ENCODE measurements at places on chromosomes 5 and 9.

DNA sequence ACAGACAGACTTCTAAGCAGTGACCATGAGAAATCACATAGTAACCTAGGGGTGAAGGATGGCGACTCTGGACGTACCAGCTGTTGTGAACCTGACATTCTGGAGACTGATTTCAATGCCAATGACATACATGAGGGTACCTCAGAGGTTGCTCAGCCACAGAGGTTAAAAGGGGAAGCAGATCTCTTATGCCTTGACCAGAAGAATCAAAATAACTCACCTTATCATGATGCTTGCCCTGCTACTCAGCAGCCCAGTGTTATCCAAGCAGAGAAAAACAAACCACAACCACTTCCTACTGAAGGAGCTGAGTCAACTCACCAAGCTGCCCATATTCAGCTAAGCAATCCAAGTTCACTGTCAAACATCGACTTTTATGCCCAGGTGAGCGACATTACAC, 38.0 kb upstream of the CCDC152 start:
- DNase-seq: no peak

GRCh38 chr5:173613433-173614159, 2.9 kb downstream of the BOD1 start:
- DNase-seq: no peak

DNA sequence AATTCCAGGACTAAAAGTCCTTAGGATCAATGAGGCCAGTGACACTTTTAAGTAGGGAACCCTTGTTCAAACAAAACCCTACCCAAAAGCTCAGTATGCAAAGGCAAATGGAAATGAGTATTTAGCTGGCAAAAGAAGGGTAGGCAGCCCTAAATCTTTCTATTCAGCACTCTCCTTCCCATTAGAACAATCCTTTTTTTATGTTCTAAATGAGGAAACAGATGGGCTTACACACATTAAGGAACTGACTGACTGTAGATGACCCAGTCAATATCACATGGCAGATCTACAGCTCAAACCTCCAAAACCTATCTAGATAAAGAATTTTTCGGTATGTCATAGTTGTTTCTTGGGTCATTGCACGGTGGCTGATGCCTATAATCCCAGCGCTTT, 7.2 kb downstream of the CSNK1A1 start:
- DNase-seq: no peak

DNA sequence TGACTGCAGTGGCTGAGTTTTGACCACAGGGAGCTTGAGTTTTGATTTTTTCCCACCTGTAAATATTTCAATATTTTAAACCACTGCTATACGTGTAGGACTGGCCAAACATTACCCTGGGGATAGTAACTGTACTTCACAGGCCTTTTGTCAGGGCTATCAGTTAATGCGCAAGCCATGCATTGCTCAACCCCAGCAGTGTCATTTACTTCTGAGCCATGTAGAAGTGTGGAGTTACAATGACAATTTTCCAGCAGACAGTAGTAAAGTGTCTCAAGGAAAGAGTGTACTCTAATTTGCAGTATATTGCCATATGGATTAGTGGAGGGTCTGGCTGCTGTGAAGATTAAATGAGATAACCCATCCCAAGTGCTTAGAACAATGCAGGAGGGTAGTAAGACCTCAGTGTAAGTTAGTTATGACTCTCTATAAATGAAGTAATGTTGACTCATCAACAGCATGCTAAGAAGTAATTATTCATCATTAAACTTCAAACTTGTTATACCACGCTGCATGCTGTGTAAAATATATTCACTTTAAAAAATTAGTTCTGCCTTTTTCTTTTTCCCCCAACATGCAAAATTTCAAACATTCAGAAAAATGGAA, 489.2 kb downstream of the KDM4C start:
- no peak for DNase-seq
